CD4-positive, alpha-beta T cell treated with Interleukin-2 at 100 ng/mL for 4 hours (primary cell): ENCODE measurements at places on chromosomes 6 and 20.

DNA sequence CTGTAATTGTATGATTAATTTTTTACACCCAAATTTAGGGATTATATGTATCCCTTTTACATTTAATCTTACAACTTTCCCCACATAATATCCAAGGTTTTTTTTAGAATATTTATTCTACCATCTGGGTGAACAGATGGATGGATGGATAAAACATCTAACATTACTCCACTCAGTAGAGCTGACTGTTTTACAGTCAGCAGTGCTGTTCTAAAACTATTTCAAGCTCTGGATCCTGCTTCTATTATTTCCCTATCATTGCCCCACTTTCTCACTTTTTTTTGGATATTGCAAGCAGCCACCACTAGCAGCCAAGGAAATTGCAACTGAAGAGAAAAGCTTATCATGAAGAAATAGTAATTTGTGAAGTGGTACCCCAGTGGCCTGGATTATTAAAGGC lies 173.7 kb downstream of the ARHGAP18 start:
- no peak for DNase-seq

- no peak for DNase-seq
Observed at GRCh38 chr6:149500096-149500495, 15.3 kb upstream of the ZC3H12D start.

GRCh38 chr20:2599288-2600006 lies 53.0 kb upstream of the NOP56 start:
- no peak for DNase-seq

- DNase-seq: peak; percentile 6
Observed at GRCh38 chr20:13212750-13213149, 8.3 kb upstream of the ISM1 start.

DNA sequence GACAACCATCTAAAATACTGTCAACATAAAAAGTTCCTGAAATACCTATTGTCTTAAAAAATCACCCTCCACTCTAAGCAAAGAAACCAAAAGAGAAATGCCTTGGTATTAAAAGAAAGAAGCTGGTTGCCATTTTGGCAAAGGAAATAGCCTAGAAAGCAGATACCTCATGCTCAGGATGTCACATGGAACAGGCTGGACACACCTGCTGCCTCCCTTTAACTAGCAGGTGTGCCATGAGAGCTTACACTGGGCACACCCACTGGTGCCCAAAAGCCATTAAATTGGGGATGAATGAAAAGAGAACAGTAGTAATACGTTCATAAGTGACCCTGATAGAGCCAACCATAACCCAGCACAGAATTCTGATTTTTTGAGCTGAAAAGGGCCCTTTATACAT lies 1.5 kb downstream of the SLC23A2 start:
- no peak for DNase-seq
